Fibroblast of the aortic adventitia (primary cell): ENCODE measurements at places on chromosomes 7 and 10. TPM values are rescaled to one million over a fixed set of nuclear protein-coding genes. Genes with fewer than 3 reads are reported as not detected.

The OR2A42 gene
- total RNA-seq, result not detected in 2 replicates

The EGR2 gene
- 0.90 TPM in 1 of 2 replicates, not detected in the other for total RNA-seq

The AOAH gene
- 0.74 TPM in 1 of 2 replicates, not detected in the other for total RNA-seq

- peak; percentile 85 for DNase-seq
These were observed 88.0 kb downstream of the FOXP2 start for GRCh38 chr7:114502454-114503254.

DNA sequence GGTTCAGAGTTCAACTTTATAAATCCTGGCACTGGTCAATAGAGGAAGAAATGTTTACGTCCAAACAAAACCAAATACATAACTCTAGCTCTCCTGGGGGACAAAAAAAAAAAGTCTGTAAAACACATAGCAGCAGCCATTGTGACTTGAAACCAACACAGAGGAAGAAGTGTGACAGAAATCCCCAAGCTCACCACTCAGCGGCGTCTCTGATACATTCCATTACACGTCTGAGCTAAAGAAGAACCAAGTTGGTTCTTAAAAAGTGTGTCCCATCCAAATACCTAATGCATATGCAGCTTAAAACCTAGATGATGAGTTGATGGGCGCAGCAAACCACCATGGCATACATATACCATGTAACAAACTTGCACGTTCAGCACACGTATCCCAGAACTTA is 58.3 kb upstream of the NANOS1 start:
- no peak for DNase-seq

DNA sequence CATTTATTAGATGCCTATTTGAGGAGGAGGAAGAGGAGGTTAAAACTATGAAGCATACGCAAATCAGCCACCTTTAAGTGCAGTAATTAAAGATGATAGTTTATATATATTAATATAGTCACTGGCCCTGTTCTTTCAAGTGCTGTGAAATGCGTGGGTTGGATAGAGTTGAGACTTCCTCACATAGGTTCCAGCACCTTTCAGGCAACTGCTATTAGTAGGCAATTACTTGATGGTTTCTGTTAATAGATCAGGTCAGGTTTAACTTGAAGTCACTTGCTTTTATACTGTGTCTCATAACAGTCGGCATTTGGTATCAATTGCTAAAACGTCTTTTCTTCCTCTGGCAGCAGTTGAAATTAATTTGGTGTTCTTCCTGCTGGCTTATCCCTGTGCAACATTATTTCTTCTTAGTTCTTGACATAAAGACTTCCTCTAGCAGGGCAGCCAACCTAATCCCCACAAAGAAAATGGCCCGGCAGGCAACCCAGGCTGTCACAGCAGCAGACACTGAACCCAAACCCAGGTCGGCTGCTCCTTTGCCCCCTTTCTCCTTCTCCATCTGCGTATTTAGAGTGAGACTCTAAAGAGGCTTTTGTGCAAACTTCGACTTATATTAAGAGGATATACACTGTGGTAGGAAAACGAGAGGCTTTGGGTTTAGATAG is 35.3 kb upstream of the BET1 start:
- DNase-seq, result no peak

DNA sequence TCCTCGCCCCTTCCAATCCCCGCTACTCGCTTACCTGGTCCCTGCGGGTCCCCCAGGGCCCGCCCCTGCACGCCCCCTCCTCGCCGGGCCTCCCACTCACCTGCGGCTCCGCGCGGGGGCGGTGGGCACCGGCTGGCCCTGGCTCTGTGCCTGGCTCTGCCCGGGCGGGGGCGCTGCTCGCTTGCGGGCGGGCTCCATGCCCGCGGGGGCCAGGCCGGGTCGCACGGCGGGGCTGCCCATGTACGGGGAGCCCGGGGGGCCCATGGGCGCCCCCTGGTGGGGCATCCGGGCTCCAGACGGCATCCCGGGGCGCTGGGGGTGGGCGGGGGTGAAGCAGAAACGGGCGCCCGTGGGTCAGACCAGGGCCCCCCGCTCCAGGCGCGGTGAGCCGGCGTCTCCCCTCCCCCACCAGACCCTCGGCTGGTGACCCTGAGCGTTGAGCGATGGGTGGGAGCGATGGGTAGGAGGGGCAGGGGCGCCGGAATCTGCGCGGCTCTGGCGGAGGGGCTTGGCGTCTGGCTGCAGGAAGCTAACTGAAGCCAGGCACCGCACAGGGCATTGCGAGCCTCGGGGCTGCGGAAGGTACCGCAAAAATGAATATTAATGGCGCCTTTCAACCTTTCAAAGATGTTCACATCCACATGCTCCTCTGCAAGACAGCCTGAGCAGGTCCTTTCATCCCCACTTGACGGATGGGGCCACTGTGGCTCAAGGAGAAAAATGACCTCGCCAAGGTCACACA is 3.0 kb downstream of the SMARCD3 start:
- DNase-seq, result no peak

DNA sequence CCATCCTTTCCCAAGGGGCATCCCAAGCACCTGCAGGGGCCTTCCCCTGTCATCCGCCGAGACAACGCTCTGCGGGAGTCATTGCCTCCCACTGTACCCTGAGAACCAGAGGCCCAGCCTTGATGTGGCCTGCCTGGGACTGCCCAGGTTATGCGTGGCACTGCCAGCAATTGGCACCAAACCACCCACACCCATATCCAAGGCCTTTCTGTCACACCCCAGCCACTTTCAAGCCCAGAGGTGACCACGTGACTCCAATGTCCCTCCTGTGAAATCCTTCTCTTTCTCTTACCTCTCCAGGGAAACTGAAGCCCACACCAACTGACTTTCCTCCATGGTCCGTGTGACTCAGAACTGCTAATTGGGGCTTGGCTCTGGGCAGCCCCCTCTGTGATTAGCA is 123.9 kb downstream of the C10orf105 start:
- no peak for DNase-seq

- DNase-seq, result no peak
These were observed 26.6 kb upstream of the R3HCC1L start for GRCh38 chr10:98107644-98108430.
